SJSA1 (cell line): ENCODE measurements at places on chromosomes 1 and 21.

- no peak for DNase-seq
Observed at GRCh38 chr21:41876928-41877652, 2.1 kb downstream of the PRDM15 start.

DNA sequence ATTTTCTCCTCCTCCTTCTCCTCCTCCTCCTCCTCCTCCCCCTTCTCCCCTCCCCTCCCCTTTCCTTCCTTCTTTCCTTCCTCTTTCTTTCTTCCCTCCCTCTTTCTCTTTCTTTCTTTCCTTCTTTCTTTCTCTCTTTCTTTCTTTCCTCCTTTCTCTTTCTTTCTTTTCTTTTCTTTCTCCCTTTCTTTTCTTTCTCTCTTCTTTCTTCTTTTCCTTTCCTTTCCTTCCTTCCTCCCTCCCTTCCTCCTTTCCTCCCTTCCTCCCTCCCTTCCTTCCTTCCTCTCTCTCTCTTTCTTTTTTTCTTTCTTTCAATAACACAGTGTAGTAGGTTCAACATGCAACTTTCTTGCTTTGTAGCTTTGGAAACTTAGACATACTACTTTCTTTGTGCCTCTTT is 46.3 kb upstream of the ADGRL2 start:
- DNase-seq = no peak

- no peak for DNase-seq
Observed at GRCh38 chr1:240174734-240175133, 83.1 kb downstream of the FMN2 start.

GRCh38 chr1:63915121-63915520 is 141.3 kb downstream of the ROR1 start:
- DNase-seq = peak; percentile 32

DNA sequence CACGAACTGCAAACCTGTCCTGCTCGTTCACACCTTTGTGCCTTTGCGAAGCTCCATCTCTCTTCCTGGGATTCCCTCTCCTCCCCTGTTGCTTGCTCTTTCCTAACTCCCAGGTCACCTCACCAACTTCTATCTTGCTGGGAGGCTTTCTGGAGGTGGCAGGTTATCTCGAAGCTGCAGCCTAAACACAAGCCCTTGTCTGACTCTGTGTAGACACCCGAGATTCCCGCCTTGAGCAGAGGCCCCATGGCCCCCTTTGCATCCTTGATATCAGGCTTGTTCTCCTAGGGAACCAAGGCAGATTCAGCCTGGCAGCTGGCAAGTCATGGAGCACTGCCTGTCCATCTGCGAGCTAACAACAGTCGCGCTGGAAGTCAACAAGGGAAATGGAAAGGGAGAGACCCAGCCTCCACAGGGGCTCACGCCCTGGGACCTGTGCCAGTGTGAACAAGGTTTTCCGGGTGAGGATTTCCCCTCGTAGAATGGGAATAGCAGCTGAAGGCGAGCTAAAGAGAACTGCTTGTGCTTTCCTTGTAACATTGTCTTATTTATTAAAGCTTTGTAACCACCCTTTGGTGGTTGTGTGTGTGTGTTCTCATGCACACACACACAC is 109.5 kb upstream of the JUN start:
- DNase-seq = no peak

DNA sequence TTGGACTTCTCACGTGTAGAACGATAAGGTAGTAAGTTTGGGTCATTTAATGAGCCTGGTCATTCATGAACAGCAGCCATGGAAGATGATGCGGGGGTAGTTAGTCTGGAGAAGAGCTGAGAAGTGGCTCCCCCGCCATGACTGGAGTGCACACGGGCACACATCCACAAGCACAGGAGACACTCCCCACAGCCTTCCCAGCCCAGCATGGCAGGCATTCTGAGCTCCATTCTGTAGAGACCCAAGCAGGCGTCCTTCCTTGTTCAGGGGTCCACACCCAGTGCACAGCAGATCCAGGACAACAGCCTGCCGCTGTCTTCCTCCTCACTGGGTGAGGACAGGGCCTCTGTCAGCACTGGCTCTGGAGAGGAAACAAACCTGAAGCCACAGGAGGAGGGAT is 57.0 kb downstream of the SCCPDH start:
- no peak for DNase-seq

DNA sequence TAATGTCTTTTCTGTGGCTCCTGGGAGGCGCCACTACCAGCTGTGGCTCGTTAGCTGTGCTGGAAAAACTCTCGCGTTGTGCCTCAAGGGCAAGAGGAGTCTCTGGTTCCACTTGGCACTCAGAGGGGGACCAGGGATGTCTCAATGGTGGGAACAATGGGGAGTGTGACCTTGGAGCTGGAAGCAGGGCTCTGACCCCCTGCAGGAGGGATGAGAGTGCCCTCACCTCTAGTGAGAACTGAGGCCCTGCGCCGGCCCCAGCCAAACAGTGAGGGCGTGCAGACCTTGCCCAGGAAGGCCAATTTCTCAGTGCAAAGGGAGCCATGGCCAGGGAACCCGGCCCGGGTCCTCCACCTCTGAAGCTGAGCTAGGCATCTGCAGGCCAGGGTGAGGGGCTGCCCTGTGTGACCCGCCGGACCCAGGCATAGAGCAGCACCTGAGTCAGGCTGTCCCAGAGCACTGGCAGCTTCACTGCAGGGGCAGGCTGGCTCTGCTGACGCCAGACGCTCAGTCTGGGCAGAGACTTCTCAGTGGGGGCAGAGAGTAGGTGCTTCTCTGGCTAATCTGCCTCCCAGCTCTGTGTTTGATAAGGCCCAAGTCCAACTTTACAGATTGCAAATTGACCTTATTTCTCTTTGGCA is 1.8 kb downstream of the RD3 start:
- DNase-seq = no peak

GRCh38 chr1:118896416-118896815 is 91.7 kb downstream of the TBX15 start:
- DNase-seq = no peak

- DNase-seq = no peak
Observed at GRCh38 chr21:23016617-23017016, 2018.4 kb downstream of the NCAM2 start.

- no peak for DNase-seq
Observed at GRCh38 chr1:187689129-187689528, 860.4 kb downstream of the PLA2G4A start.

DNA sequence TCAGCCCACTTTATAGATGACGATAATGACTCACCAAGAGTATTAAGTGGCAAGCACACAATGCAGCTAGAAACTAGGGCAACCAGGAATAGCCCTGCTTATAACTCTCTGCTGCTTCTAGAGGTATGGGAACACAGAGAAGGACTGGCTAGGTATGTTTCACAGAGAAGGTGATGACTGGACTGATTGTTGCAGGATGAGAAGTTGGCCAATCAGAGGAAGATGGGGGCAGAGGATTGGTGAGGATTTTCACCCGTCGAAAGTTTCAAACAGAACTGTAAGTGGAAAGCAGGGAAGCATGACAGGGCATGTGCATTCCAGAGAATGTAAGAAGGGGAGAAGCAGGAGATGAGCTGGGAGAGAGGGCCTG is 222.4 kb upstream of the JUN start:
- DNase-seq = no peak

- no peak for DNase-seq
Observed at GRCh38 chr1:3115275-3116149, 46.5 kb downstream of the PRDM16 start.

DNA sequence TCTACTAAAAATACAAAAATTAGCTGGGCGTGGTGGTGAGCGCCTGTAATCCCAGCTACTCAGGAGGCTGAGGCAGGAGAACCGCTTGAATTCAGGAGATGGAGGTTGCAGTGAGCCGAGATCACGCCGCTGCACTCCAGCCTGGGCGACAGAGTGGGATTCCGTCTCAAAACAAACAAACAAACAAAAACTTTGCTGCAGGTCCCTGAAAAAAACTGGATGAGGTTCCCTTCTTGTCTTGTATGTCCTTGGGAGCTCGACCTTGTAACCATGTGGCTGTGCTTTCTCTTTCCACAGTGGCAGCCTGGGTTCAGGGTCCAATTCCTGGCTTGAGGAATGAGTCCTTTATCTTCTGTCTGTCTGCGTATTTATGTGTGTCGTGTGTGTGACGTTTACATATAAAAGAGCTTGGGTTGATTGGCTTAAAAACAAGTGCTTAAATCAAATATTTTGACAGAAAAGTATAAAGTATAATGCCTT is 18.0 kb upstream of the COX20 start:
- DNase-seq = no peak

- DNase-seq = no peak
Observed at GRCh38 chr1:21149430-21149854, 27.3 kb downstream of the EIF4G3 start.
